ENCODE measurements at places on chromosomes 2 and 18.

GRCh38 chr2:147288131-147288530, 556.7 kb upstream of the ACVR2A start:
- peak; percentile 6 for DNase-seq

- DNase-seq: no peak
Observed at GRCh38 chr2:42446503-42447271, 47.1 kb downstream of the KCNG3 start.

- DNase-seq: no peak
Observed at GRCh38 chr2:128714851-128715312, 396.2 kb upstream of the HS6ST1 start.

DNA sequence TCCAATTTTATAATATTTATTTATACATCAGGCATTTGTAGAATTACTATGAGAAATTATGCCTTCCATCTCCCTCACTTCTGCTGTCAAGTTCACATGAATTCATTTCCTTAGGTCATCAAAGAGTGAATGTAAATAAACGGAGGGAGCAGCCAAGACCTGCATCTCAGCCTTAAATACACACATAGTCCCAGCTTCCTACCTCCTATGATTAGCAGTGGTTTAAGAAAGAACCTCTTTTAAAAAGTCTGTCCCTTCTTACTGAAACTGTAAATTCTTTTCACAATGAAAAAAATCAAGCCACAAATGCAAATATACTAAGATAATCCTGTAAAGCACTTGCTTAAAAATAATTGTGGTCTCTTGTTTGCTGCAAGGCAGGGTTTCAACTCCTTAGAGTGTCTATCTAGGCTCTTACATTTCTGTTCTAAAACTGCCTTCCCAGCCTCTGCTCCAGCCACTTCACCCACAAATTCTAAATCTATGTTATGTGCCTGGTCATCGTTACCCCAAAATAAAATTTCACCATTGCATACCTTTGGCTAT, 532.7 kb upstream of the FSHR start:
- DNase-seq: no peak

GRCh38 chr18:32026491-32027086, 8.0 kb downstream of the RNF125 start:
- DNase-seq: no peak

DNA sequence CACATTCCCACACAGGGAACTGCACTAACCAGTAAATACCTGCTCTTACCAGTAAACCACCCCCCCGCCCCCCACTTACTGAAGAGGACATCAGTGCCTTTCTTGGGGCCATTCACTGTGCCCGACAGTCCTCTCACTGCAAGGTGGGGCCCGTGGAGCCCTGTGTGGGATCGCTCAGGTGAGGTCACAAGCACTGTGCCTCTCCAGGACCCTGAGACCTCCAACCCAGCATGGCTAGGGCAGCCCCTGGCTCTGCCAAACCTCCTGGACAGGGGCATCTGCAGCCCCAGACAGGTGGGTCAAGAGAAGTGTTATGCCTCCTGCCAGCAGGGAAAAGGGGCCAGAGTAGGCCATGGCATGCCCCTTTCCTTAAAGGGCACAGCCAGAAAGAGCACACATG, 6.7 kb upstream of the NEURL3 start:
- DNase-seq: no peak

GRCh38 chr2:56981554-56981953, 797.8 kb downstream of the CCDC85A start:
- DNase-seq: no peak

GRCh38 chr2:130372833-130373807, 17.3 kb downstream of the PTPN18 start:
- DNase-seq: no peak

GRCh38 chr2:241812730-241813643, 4.0 kb downstream of the NEU4 start:
- DNase-seq: no peak

GRCh38 chr2:74736589-74736988, 82.5 kb downstream of the SEMA4F start:
- no peak for DNase-seq

DNA sequence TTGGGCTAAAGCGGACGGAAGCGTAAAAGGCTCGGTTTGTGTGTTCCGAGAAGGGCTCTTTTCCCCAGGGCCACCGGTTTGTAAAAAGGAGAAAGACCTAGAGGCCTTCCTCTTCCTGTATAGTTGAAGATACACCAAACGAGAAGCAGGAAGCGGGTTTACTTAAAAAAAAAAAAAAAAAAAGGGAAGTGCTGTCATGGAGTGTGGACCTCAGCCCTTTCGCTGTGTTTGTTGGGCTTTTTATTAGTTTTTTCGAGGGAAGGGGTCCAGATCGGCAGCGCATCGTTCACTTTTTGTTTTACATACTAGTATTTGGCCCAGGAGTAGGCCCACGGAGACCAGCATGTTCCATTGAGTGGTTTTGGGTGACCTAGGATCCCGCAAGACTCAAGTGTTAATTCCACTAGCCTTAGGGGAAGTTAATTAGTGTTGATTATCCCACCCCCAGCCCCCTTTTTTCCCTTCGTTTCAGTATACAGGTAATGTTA, 676 bp downstream of the ACTR2 start:
- DNase-seq: no peak

- no peak for DNase-seq
Observed at GRCh38 chr18:5937121-5937520, 41.8 kb upstream of the TMEM200C start.

- DNase-seq: no peak
Observed at GRCh38 chr2:5433855-5434254, 258.3 kb upstream of the SOX11 start.
